ENCODE measurements at places on chromosomes 13 and 19. TPM values are rescaled to one million over a fixed set of nuclear protein-coding genes. Genes with fewer than 3 reads are reported as not detected.

EFNA2 gene
- not detected for total RNA-seq

POLR2E gene
- 282 TPM for total RNA-seq

APOC1 gene
- 2.5 TPM for total RNA-seq

CRX gene
- total RNA-seq, result not detected

CLDND2 gene
- 5.4 TPM for total RNA-seq

INSL3 gene
- total RNA-seq, result 5.9 TPM

CEACAM8 gene
- total RNA-seq, result not detected

GNG14 gene
- not detected for total RNA-seq

ATP12A gene
- total RNA-seq, result 4.4 TPM

DAND5 gene
- total RNA-seq, result not detected

SBK2 gene
- not detected for total RNA-seq

DNA sequence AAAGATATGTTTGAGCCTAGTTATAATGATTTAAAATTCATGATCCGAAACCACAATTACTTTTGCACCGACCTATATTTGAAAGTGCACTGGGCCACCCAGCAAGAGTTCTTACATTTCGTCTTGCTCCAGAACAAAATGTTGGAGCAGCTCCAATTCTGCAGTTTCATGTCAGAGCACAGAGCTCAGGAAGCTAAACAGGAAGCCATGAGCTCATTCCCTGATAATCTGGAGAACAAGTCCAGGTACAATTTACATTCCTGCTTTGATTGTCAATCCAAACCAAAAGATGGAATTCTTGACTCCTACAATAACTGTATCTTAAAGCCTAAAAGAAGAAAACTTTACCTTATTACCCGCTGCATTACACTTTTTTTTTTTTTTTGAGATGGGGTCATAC is 131.8 kb downstream of the KCTD12 start:
- no peak for DNase-seq

GRCh38 chr19:13958043-13958442 is 5.7 kb downstream of the DCAF15 start:
- no peak for DNase-seq

DNA sequence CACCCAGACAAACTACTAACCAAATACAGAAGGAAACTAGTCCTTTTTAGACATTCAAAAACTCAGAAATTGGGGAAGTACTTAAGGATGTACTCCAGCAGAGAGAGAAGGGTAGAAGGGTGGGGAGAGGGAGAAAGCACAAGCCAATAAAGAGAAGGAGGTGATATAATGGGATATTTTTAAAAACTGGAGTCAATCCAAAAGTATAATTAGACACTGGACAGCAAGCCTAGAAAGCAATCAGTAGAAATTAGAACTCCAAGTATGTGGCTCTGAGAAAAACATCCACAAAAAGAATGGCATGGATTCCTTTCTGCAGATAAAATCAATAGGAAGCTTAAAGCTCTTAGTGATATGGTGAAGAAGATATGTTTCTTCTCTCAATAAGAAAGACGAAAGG is 55.8 kb downstream of the PEPD start:
- no peak for DNase-seq

- peak; percentile 65 for DNase-seq
Measured at GRCh38 chr19:49425922-49426592, 869 bp downstream of the GFY start.

- DNase-seq, result no peak
Measured at GRCh38 chr19:16327501-16327900, 2.9 kb downstream of the KLF2 start.

DNA sequence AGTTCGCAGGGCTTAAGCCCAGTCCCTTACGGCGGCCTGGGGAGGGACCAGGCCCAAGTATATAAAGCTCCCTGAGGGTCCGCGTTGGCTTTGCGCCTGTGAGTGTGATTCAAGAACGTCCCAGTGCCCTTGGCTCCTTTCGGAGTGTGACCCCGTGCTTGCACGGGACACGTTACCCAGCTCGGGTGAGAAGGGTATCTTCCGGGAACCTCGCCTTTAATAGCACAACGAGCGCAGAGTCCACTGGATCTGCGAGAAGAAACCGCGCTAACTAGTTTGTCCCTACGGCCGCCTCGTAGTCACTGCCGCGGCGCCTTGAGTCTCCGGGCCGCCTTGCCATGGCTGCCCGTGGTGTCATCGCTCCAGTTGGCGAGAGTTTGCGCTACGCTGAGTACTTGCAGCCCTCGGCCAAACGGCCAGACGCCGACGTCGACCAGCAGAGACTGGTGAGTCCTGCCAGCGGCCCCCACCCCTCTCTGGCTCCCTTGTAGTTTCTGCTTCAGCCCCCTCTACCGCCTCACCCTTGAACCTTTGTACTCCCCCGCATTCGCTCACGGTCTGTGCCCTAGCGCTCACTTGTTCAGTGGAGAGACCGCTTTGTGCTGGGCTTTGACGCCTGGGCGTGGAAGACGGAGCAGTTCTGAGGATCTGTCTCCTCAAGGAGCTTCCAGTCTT is at the start of gene DNAJC15:
TSS of gene DNAJC15 (plus strand) at position 298 of the 675 bp plus-strand sequence. CDS start at position 339, 41 bp downstream.
- peak; percentile 86 for DNase-seq

DNA sequence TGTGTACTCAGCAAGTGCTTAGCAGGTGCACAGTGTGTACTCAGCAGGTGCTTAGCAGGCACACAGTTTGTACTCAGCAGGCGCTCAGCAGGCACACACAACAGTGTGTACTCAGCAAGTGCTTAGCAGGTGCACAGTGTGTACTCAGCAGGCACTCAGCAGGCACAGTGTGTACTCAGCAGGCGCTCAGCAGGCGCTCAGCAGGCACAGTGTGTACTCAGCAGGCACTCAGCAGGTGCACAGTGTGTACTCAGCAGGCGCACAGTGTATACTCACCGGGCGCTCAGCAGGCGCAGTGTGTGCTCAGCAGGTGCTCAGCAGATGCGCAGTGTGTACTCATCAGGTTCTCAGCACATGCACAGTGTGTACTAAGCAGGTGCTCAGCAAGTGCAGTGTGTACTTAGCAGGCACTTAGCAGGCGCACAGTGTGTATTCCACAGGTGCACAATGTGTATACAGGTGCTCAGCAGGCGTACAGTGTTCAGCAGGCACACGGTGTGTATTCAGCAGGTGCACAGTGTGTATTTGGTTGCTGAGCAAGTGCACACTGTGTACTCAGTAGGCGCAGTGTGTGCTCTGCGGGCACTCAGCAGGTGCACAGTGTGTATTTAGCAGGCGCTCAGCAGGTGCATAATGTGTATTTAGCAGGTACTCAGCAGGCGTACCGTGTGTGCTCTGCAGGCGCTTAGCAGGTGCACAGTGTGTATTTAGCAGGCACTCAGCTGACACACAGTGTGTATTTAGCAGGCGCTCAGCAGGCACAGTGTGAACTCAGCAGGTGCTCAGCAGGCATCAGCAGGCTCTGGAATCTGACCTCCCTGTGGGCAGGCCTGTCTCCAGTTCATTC is 15.1 kb downstream of the CRTC1 start:
- no peak for DNase-seq

DNA sequence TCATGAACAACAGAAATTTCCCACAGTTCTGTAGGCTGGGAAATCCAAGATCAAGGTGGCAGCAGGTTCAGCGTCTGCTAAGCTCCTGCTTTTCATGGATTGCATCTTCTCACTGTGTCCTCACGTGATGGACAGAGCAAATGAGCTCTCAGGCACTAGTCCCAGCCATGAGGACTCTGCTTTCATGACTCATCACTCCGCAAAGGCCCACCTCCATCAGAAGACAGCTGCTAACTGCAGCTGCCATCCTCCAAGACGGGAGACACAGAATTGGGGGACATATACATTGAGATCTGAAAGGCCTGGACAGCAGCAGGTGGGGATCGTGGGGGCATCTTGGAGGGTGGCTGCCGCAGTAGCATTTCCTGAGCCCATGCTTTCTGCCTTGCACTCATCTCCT is 44.4 kb upstream of the SPATA13 start:
- no peak for DNase-seq

GRCh38 chr13:106432636-106433035 is 102.8 kb downstream of the EFNB2 start:
- DNase-seq, result no peak

DNA sequence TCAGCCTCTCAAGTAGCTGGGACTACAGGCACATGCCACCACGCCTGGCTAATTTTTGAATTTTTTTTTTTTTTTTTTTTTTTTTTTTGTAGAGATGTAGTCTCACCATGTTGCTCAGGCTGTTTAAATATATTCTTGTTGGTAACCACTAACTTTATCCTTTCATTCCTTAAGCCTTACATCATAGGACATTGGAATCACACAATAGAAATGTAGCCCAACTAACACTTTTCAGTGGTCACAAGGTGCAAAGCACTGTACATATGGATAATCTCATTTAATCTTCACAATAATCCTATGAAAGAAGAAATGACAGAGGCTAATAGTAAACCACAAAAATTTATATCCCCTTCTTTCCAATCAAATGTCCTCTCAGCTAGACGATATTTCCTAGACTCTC is 417.8 kb upstream of the DACH1 start:
- DNase-seq, result no peak

DNA sequence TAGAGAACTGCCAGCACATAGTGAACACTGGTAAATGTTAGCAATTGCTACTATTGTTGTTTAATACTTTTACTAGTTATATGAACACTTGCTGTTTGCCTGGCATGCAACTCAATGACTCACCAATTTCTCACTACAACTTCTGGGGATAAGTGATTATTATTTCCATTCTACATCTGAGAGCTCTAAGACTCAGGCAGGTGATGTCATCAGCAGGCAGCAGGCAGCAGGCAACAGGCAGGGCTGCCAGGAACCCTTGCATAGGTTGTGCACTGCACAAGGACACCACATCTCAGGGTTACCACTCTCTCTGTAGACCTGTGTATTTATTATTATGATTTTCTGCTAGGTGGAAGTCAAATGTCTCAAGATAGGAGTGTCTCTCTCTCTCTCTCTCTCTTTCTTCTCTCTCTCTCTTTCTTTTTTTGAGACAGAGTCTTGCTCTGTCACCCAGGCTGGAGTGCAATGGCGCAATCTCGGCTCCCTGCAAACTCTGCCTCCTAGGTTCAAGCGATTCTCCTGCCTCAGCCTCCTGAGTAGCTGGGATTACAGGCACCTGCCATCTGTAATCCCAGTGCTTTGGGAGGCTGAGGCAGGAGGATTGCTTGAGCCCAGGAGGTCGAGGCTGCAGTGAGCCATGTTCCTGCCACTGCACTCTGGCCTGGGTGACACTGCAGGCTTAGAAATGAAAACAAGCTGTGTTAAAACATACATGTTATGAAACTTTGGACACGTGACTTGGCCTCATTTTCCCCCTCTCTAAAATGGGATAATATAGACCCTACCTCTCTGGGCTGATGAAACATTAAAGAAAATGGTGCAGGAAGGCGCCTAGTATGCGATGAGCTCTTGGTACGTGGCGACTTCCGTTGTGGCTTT is 22.7 kb downstream of the HPN start:
- DNase-seq, result peak; percentile 35

DNA sequence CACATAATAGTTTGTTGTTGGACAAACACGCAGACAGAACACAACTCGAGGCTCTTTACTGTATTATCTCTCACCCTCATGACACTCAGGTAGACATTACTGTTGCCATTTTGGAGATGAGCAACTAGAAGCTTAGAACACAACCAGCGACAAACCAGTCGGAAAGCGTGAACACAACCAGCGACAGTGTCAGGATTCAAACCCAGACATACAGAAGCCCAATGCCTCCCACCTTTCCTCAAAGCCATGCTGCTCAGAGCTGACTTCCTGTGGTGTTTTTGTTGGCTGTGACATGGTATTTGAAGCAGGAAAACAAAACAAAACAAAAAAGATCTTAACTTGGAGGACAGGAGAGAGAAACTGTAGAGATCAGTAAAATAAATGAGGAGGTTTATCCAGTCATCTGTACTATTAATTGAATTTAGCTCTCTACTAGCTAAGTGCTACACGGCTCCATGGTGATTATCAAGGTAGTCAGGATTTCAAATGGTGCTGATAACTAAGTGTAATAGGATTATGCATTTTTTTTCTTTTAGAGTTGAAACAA is 92.1 kb downstream of the STARD13 start:
- no peak for DNase-seq

GRCh38 chr13:41060724-41061074 is 610 bp upstream of the WBP4 start:
- DNase-seq, result peak; percentile 94

DNA sequence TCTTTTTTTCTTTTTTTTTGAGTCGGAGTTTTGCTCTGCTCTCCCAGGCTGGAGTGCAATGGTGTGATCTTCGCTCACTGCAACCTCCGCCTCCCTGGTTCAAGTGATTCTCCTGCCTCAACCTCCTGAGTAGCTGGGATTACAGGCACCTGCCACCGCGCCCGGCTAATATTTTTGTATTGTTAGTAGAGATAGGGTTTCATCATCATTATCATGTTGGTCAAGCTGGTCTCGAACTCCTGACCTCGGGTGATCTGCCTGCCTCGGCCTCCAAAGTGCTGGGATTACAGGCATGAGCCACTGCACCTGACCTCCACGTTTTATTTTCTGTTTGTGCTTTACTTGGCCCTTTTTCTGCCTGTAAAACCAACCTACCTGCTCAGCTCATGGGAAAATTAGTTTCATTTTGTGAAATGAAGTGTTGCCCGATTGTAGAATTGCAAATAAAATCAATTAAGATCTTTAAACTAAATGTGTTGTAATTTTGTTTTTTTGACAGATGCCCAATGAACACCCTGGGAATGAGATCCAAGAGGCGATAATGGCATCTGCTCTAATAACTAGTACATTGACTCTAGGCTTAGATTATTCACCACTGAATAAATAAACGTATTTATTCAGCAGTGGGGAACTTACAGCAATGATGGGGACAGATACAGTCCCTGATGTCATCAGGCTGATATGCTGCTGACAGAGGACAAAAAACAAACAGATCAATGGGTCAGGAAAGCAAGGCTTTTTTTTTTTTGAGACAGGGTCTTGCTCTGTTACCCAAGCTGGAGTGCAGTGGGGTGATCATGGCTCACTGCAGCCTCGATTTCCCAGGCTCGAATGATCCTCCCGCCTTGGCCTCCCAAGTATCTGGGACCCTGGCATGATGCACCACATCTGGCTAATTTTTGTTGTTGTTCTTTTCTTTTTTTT is 2.2 kb upstream of the RAB11B start:
- DNase-seq, result no peak

DNA sequence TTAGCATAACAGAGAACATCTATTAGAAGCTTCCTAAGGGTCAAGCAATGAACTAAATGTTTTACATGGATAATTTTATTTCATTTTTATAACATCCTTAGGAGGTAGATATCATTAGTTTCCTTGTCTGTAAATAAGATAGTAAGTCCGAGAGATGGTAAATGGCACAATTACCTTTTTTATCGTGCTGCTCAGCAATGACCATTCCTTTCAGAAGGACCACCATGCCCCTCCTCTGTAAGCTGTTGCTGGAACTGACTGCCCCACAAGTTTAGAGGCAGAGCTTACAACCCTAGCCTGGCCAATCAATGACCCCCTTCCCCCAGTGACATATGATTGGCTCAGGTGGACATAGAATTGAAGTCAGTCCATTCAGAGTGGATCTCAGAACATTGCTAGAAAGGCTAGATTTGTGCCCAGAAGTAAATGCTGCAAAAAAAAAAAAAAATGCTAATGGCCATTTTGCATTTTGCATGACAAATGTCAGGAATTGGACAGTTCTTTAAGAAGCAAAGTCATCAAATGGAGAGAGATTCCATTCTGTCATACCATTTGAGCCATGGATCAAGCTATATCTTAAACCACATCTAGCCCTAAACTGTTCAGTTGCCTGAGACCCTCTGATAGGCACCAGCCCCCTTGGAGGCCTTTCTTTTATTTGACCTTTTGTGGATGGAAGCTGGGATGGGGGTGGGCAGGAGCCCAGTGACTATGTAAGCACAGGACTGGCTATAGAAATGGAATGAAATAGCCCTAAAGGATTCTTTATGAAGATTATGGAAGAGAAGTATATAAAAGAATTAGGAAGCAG is 668.3 kb downstream of the UQCRFS1 start:
- DNase-seq, result no peak

GRCh38 chr19:5002143-5002542 is 33.2 kb downstream of the KDM4B start:
- no peak for DNase-seq
